ENCODE measurements at places on chromosomes 1 and 21.

- no peak for DNase-seq
Measured at GRCh38 chr21:34914239-34914638, 134.9 kb downstream of the RUNX1 start.

- no peak for DNase-seq
Measured at GRCh38 chr1:226287587-226287986, 21.4 kb downstream of the LIN9 start.

- no peak for DNase-seq
Measured at GRCh38 chr1:109716570-109717090, 4.6 kb downstream of the GSTM5 start.

- DNase-seq = no peak
Measured at GRCh38 chr1:46204406-46204742, 1.2 kb downstream of the LURAP1 start.
